GM12891 (cell line): ENCODE measurements at places on chromosomes 1 and 21.

- DNase-seq = peak; percentile 50
Observed at GRCh38 chr1:40783001-40783905, at the start of gene KCNQ4. Gene KCNQ4 (plus strand): TSS chr1:40783787. CDS start chr1:40784094, 307 bp downstream.

DNA sequence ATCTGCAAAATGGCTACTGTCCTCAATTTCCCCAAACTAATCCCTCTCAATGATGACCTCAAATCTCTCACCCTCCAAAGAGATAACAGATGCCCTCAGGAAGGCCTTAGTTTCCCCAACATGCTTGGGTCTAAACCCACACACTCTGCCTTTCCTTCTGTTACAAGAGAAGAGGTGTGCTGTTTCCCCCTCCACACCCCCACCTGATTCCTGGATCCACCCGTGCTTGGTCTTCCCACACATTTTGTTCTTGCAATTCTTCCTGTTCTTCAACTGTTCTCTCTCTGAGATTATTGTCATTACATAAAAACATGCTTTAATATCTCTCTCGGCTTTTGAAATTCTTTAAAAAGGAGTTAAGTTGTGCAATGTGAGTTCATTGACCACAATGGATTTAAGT is 5.7 kb upstream of the CBR3 start:
- DNase-seq = no peak

DNA sequence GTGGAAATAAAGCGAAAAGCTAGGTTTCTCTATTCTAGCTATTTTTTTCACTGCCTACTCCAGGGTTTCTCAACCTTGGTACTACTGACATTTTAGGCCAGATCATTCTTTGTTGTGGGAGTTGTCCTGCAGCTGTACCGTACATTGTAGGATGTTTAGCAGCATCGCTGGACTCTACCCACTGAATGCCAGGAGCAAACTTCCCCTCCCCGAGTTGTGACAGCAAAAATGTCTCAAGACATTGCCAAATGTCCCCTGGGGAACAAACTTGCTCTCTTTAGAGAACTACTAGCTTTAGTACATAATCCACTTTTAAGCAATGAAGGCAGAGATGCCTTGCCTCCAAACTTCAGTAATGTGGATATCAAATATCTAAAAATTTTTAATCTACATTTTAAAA is 122.8 kb downstream of the PLPPR5 start:
- no peak for DNase-seq

- DNase-seq = no peak
Observed at GRCh38 chr1:230421481-230421880, 4.7 kb downstream of the PGBD5 start.

- DNase-seq = no peak
Observed at GRCh38 chr1:158169105-158169504, 11.6 kb upstream of the CD1D start.

DNA sequence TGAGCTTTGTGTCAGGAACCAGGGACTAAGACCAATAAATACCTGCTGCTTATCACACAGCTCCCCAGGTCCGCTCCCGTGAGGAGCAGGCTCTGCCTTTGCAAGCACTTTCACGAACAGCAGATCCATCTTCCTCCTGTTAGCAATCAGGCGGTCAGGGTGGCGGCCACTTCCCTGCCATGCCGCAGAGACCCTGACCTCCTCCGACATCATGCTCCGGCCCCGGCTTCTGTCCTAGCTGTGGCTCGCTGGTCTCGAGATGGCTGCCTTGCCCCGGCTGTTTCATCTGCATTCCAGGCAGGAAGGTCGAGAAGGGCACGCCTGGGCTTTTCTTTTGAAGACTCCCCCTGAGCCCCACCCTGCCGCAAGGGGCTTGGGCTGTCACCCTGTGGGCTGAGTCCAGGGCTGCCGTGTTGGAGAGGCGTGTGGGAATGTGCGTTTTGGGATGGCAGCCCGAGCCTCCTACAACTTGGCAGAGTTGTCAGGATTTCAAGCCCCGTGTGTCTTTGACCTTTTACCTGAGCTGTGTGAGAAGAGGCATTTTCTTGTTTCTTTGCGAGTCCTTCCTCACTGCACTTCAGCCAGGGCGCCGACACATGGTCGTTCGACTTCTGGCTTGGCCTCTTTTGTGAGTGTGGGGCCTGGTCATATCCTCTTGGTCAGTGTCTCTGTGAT is 59.5 kb downstream of the AGPAT3 start:
- DNase-seq = no peak

DNA sequence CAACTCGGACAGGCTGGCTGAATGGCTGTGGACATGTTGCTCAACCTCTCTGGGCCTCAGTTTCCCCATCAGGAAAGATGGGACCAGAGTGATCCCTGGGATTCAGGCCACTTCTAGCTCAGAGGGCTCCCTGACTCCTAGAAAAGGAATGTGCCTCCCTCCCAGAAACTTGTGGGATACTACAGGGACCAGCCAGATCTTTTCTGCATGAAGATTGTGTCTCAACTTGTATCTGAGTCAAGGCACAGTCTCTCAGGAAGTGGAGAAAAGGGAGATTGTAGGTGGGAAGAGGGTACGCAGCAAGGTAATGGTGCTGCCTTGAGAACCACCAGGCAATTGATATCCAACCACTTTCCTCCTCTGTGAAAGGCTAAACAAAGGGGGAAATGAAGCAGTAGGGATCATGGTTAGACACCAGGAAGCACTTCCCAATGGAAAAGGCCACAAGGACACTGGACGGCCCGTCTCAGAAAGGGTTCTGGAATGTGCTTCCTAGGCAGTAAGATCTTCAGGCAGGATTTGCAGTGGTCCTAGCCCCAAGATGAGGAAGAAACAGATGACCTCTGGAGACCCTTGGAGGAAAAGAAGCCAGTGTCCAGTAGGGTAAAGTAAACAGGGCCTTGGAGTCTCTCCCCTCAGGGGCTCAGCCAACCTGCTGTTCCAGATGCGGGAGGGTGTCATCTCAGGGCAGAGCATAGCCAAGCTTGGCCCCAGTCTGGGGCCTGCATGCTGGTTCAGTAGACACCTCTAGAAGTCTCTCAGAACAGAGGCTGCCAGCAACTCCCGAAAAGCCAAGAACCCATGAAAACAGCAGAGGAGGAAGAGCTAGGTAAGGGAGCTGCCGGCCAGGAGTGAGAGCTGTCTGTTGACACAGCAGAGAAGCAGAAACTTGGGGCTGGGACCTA is 16.8 kb downstream of the IFFO2 start:
- no peak for DNase-seq

- no peak for DNase-seq
Observed at GRCh38 chr1:89332461-89332860, 31.4 kb upstream of the GBP6 start.

DNA sequence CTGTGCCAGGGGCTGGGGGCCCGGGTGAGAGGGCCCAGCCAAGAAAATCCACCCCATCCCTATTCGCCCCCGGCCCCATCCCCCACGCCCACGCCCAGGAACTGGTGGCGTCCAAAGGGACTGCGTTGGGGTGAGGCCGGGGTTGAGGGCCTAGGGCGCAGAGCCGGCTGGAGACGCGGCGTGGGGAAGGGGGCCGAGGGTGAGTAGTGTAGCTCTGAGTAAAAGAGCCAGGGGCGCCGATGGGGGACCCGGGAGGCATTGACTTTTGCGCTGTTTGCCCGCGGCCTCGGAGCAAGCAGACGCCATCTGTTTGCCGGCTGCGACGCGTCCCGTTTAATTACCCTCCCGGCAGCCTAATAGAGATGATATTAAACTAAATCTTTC is 3.5 kb upstream of the DMRTA2 start:
- DNase-seq = no peak
